ENCODE measurements at places on chromosomes 12 and 14.

DNA sequence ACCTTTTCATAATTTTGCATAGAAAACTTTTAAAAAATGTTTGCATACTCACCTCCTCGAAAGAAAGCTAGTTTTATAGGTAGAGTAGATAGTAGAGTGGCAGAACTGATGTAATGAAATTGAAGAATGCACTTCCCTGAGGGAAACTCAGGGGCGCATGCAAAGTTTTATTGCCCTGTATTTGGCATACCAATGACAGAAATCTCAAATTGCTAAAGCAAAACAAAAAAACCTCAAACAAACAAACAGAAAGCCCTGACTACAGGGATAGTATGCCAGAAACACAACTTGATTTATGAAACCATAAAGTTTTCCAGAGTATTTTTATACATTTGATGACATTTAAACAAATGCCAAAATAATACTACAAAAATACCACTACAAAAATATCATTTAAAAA is 1.8 kb downstream of the RASSF9 start:
- DNase-seq, result no peak

- DNase-seq, result no peak
Observed at GRCh38 chr12:80625051-80625450, 82.4 kb upstream of the MYF6 start.

GRCh38 chr14:104735830-104736642 is 12.0 kb downstream of the ADSS1 start:
- no peak for DNase-seq

GRCh38 chr12:2682296-2683251 is 112.2 kb upstream of the FKBP4 start:
- DNase-seq, result peak; percentile 54

GRCh38 chr14:34943506-34943905 is 39.3 kb upstream of the SRP54 start:
- DNase-seq, result no peak

GRCh38 chr14:91005716-91006115 is 54.7 kb downstream of the RPS6KA5 start:
- no peak for DNase-seq

DNA sequence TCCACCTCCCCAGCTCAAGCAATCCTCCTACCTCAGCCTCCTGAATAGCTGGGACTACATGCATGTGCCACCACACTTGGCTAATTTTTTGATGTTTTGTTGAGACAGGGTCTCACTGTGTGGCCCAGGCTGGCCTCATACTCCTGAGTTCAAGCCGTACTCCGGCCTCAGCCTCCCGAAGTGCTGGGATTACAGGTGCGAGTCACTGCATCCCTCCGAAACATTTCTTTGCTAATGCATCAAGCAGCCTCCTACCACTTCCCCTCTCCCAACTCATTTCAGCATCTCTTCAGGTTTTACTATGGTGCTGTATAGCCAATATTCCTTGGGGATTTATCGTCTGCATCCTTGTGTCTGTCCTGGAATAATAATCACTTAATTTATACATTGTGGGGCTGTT is 2.3 kb upstream of the SLC22A17 start:
- DNase-seq, result no peak

GRCh38 chr12:1815814-1816729 is 4.3 kb upstream of the LRTM2 start:
- no peak for DNase-seq

GRCh38 chr14:69092840-69093422 is 60.0 kb downstream of the DCAF5 start:
- no peak for DNase-seq

GRCh38 chr12:116582610-116583009 is 23.4 kb downstream of the MAP1LC3B2 start:
- DNase-seq, result peak; percentile 80

DNA sequence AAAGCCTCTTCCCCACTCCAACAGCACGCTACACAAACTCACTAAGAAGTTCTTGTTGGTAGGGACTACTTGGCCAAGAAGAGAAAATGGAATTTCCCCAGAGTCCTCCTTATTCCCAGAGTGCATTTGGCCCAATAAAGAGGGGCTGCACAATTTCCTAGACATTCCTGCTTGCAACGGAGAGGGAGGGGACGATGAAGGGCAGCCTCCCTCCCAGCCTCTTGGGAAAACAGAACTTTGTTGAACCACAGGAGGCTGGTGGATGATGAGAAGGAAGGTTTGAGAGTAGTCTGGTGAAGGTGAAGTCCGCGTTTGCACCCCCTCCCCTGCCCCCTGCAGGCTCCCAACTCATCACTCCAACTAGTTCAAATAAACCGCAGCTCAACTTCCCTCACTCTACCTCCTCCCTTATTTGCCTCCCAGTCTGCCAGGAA is 19.1 kb upstream of the TBX3 start:
- no peak for DNase-seq

- peak; percentile 26 for DNase-seq
Observed at GRCh38 chr14:26702721-26703230, 104.9 kb upstream of the NOVA1 start.

DNA sequence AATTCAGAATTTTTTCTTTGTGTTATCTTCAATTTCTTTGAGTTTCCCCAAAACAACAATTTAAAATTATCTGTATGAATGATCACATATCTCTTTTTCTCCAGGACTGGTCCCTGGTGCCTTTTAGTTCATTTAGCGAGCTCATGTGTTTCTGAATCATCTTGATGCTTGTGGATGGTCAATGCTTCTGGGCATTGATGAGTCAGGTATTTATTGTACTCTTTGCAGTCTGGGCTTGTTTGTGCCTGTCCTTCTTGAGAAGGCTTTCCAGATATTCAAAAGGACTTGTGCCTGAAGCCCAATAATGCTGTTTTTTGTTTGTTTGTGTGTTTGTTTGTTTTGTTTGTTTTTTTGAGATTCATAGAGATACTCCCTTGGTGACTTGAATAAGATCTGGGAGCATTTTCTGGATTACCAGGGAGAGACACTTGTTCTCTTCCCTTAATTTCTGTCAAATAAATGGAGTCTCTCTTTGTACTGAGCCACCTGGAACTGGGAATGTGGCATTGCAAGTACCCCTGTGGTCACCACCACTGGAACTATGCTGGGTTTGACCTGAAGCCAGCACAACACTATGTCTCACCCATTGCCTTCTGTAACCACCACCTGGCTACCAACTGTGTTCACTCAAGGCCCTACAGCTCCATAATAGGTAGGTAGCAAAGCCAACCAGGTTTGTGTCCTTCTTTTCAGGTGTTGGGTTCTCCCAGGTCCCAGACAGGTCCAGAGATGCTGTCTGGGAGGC is 56.3 kb downstream of the SLC6A15 start:
- peak; percentile 65 for DNase-seq

- no peak for DNase-seq
Observed at GRCh38 chr12:45621703-45622102, 107.8 kb upstream of the ARID2 start.

DNA sequence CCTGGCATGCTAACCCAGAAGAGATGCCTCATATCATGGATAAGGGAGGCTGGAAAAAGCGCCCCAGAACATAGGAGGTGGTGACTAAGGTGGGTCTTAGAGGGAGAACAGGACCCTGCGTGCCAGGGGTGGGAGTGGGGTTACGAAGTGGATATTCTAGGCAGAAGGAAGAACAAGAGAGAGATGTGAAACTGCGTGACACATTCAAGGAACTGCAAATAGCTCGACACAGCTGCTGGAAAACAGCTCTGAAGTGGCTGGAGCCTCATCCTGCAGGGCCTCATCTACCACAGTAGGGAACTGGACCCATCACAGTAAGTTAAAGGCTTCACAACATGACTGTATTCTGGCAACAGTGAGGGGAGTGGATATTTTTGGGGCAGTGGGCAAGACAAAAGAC is 61.1 kb downstream of the RNF34 start:
- DNase-seq, result no peak

- no peak for DNase-seq
Observed at GRCh38 chr12:53055471-53056266, 5.8 kb downstream of the TNS2 start.

- DNase-seq, result no peak
Observed at GRCh38 chr14:65387628-65388027, 24.9 kb upstream of the FUT8 start.

- DNase-seq, result no peak
Observed at GRCh38 chr12:101915841-101916240, 38.5 kb downstream of the DRAM1 start.

GRCh38 chr12:75724928-75725312 is 213.5 kb upstream of the KRR1 start:
- DNase-seq, result peak; percentile 92

All from fibroblast of mammary gland (primary cell).